ENCODE measurements at places on chromosomes 5 and 9. TPM values are rescaled to one million over a fixed set of nuclear protein-coding genes. Genes with fewer than 3 reads are reported as not detected.
A peak's percentile ranks its signal among the peaks of the same experiment; 100 is the strongest.

- DNase-seq: no peak
Observed at GRCh38 chr5:147986134-147986757, 77.5 kb upstream of the SPINK5 start.

DNA sequence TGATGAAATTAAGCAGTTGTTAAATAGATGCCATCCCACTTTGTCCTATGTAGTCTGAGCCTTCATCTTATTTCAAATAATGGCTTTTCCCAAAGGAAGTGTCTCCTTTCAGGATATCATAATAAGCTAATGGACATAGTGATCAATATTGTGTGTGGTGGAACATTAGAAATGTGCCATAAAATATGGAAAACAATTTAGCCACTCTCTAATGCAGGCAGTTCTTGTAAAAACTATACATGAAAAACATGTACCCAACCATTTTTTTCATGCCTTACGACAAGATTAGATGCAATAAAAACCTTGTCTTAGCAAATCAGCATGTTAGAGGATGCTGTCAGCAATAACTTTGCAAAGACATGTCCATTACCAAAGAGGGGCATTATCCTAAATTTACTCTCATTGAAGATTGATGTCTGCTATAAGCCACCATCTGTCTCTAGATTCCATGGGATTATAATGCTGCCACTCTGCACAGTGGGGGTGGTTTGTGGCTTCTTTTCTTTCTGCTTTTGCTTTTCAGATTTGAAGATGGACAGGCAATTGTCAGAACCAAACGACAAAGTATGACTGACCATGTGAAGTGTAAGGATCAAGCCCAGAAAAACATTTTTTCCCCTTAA is 724.0 kb upstream of the ZNF608 start:
- no peak for DNase-seq

DNA sequence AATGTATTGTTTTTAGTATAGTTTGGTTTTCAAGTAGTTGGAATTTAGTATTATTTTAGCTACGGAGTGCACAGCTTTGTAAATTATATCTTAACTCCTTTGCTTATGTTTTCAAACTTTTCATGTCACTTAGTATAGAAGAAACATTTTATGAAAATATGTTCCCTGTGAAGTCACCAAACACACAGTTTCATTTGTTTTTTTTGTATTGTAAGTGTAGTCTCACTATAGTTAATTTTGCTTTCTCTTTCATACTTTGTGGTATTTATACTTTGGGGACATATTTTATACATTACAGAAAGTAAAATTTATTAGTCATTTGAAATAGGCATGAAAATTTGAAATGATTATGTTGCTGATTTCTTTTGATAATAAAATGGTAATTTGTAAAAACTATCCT is 5.0 kb downstream of the CHSY3 start:
- DNase-seq: no peak

Gene PCDHGA8
- not detected for total RNA-seq

Gene PLPPR1
- total RNA-seq: not detected

- DNase-seq: no peak
Observed at GRCh38 chr9:137460363-137461315, 1.5 kb upstream of the NSMF start.

- peak; percentile 49 for DNase-seq
Observed at GRCh38 chr9:129776938-129777768, 24.3 kb upstream of the PTGES start.

DNA sequence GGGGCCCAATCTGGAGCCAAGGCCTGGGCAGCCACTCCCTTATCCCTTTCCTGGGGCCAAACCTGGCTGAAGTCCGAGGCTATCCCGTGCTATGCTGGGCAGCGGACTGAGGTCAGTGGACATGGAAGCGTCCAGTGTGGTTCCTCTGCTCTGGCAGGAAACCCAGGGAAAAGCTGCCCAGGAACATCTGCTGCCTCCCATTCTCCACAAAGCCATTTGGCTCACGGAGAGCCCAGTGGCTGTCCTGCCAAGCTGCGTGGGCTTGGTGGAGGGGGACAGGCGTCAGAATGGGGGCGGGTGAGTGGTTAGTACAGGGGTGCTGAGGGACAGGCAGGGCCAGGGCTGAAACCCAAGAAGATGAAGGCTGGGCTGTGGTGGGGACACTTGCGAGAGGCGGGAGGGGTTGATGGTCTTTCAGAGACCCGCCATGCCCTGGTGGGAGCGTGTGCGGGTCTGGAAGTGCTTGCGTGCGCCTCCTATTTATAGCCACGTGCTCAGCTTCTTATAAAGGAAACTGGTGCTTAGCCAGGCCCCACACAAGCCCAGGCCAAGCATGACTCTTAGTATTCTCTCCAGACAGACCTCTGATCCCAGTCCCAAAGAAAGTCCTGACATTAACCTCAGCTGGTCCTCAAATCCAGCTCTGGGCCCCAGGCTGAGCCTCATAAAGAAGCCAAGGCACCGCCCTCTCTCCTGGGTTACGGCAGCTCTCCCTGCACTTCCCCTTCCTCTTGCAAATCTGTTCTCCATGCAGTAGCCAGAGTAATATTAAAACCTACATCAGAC is 9.4 kb upstream of the SLC6A7 start:
- DNase-seq: no peak

GRCh38 chr5:176447591-176447977 is 601 bp upstream of the FAF2 start:
- no peak for DNase-seq

DNA sequence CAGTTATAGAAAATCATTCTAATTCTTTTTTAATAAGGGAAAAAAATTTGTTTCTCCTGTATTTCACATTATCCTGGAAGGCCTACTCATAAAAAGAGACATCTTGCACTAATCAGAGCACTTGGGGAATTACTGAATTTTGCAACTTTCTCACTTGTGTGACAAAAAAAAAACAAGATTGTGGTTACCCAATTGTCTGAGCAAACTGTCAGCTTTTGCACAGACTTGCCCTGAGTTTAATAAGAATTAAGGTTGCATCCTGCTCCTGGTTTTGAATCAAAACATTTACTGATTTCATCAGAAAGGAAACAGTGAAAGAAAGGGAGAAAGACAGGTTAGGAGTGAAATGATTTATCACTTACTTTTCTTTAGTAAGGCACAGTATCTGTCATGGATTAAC is 10.6 kb upstream of the SH3RF2 start:
- no peak for DNase-seq

- DNase-seq: no peak
Observed at GRCh38 chr5:78504704-78505677, 143.6 kb downstream of the LHFPL2 start.

- no peak for DNase-seq
Observed at GRCh38 chr5:123543438-123543837, 31.5 kb downstream of the CSNK1G3 start.

GRCh38 chr9:21030389-21031035 is 928 bp downstream of the HACD4 start:
- DNase-seq: no peak

GRCh38 chr5:142697356-142698255 is 11.7 kb upstream of the FGF1 start:
- no peak for DNase-seq

- no peak for DNase-seq
Observed at GRCh38 chr5:24555229-24555628, 89.5 kb downstream of the CDH10 start.

DNA sequence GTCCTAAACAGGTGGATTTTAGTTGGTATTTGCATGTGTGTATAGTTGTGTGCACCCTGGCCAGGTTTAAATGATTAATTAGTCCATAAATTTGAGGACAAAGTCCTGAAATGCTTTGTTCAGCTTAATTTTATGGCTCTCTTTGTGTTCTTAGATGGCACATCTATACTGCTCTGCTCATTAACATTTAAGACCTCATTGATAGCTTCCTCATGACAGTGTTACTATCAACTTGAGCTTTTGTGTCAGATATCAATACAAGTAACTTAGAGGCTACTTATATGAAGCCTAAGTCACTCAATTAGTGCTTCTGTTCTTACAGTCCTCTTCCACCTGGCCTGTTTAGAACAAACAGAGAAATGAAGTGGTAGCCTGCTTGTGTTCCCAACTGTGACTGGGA is 240.9 kb downstream of the TRPM3 start:
- no peak for DNase-seq

GRCh38 chr5:170576602-170577535 is 73.0 kb downstream of the KCNIP1 start:
- DNase-seq: no peak

GRCh38 chr9:14362175-14362574 is 48.2 kb upstream of the NFIB start:
- no peak for DNase-seq

Gene HNRNPA0
- total RNA-seq: 29.0 TPM

GRCh38 chr9:101333490-101333889 is 51.3 kb downstream of the BAAT start:
- DNase-seq: no peak

DNA sequence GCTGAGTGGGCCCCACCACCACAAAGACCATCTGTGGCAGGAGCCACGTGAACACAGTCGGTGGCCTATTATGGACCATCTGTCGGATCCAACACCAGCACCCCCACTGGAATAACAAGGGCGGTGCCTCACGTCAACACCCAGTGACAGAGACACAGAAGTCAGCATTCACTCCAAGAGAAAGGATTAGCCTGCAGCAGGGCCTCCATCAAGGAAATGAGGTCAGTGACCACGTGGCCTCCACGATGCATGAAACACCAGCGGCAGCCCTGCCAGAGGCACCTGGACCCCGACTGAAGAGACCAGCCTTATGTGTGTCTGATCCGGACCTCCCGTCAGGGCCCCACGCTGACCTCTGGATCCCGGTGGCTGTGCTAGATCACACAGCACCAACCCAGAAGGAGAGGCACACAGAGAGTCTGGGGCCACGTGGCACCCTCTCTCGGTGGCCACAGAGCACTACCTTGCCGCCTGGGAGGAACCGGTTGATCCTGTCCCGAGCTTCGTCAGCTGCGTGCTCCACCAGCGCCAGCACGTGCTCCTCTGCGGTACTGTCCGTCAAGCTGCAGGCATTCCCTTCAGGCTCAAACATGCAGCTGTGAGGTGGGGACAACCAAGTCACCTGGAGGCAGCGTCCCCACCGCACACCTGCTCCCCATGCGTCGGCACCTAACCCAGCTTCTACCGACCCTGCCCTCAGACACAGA is 9.0 kb downstream of the BRD9 start:
- no peak for DNase-seq

DNA sequence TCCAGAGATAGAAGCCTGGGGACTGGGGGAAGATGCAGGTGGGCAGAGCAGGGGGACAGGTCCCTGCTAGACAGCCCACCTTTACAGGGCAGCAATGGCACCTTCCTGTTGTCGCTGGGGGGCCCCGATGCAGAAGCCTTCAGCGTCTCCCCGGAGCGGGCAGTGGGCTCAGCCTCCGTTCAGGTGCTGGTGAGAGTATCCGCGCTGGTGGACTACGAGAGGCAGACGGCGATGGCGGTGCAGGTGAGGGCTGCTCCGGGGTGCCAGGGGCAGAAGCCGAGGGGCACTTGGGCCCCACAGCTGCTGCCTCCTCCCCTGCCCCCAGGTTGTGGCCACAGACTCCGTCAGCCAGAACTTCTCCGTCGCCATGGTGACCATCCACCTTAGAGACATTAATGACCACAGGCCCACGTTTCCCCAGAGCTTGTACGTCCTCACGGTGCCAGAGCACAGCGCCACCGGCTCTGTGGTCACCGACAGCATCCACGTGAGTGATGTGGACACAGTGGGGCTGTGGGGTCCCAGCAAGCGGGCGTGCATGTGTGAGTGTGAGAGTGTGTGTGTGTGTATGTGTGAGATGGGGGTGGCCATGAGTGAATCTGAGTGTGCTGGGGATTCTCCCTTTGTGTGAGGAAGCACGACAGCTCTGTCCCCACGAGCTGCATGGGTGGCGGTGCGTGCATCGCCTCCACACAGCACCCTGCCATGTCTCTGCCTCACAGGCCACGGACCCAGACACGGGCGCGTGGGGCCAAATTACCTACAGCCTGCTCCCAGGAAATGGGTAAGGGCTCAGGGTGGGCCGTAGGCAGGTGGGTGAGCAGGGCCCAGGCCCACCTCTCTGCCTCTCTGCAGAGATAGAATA is 28.4 kb downstream of the CDHR2 start:
- no peak for DNase-seq

DNA sequence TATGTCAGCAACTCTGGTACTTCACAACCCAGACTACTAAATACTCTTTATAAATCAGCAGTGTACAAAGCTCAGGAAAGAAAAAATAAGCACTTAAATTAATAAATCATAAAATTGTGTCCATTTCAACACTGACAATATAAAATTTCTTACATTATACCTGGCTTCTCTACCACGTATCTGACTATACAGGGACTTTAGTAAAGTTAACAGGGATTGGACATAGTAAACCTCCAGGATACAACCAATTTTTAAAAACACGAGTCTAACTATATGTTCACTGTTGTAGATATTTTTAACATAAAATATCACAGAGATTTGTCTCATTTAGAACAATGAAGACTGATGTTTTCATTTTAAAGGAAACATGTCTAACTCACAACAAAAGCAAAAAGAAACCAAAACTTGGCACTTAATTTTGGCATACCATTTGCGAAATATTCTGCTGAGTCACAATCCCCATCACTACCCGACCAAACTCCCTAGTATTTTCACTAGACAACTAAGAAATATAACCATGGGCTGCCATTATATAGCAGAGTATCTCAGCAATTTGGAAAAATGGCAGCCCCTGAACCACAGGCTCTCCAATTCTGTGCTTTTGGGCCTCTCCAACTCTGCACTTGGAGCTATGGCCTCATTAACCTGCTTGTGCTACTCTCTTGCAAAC is 14.4 kb downstream of the FAM169A start:
- no peak for DNase-seq

Gene HTR4
- total RNA-seq: not detected

Gene TCERG1
- 129 TPM for total RNA-seq

DNA sequence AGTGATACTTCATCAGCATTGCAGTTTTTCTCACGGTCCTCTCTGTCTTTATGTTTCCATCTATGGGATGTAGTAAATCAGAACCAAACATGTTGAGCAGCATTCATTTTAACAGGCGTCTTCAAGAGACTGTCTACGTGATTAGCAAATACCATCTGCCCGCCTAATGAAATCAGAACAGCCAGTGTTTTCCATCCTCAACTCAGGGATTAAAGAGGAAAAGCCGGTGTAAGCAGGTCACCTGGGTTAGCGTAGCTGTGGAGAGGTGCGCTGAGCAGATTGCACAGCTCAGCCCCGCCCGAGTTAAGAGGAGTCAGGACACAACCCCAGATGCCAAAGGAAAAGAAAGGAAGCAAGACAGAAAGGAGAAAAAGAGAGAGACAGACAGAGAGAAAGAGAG is 54.3 kb upstream of the ANKRD33B start:
- DNase-seq: no peak

Gene BARHL1
- total RNA-seq: not detected

Gene CYFIP2
- total RNA-seq: 493 TPM
